ENCODE measurements at places on chromosomes 2 and 18.

DNA sequence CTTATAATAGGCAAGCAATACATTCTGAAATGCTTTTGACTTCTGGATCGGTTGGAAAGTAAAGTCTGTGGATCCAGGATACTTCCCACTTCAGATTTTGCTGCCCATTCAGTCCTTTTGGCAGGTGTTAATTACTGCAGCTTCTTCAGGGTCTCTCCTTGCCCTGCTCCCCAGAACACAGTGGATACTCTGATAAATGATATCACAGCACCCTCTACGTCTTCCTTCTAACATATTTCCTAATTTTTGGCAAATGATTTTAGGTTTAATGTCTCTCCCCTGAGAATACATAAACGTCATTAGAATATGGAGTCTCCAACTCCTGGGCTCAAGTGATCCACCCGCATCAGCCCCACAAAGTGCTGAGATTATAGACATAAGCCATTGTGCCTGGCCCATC lies 249.8 kb downstream of the NYAP2 start:
- DNase-seq: no peak

DNA sequence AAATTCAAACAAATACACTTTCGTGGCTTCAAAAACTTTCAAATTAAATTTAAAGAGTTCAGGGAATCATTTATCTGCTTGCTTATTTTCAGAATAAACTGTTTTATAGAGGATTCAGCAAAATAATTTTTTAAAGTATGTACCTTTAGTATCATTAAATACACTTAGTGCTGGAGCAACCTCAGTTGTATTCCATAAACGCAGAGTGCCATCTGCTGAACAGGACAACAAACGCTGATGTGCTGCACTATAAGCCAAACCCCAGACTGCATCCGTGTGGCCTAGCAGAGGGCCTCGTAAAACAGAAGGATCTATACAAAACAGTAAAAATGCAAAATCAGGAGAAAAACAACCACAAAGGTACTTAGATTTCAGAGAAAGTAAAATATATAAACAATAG lies 108.6 kb downstream of the STRN start:
- no peak for DNase-seq

GRCh38 chr2:64990876-64991275 lies 1.7 kb downstream of the SLC1A4 start:
- no peak for DNase-seq

GRCh38 chr2:200670313-200670712 lies 84.5 kb downstream of the AOX1 start:
- DNase-seq: no peak

DNA sequence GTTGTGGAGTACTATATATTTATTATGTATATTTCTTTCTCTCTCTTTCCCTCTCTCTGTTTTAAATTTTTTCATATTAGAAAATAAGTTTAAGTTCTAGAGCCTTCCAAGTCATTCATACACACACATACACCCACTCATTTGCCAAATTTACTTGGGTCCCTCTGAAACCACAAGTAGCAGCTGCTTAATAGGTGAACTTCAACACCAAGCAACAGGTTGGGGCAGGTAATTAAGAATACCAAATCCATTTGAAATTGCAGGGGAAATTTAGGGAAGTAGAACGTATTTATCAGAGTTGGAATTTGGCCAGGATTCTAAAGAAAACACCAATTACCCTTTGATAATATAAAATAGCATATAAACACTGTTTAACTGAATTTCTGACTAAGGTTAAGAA lies 75.0 kb upstream of the RBBP8 start:
- no peak for DNase-seq

GRCh38 chr18:41391616-41392595 lies 563.1 kb upstream of the PIK3C3 start:
- no peak for DNase-seq

DNA sequence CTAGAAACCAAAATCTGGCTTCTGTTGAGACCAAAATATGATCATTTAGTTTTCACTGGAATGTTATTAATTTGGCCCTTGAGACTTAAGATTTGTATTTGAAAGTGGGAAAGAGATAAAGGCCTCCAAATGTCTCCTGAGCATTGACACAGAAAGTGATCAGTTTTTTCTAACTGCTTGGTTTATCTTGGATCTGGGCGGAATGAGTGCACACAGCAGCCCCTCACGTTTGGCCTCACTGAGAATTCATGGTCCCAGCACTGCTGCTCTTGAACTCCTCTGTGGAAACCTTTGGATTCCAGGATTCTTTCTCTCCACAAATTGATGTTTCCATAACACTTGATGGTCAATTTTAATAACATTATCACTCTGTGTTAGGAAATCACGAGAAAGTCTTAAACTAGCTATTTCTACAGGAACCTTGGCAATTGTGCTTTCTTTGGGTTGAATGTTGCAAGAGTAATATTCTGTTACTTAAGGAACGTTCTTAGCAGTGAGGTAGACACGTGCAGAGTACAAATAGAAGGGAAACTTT lies 180.3 kb upstream of the BCL2L11 start:
- DNase-seq: no peak

GRCh38 chr2:215775106-215775505 lies 238.2 kb downstream of the MREG start:
- DNase-seq: no peak

GRCh38 chr2:127105656-127106456 lies 1.1 kb downstream of the BIN1 start:
- no peak for DNase-seq

DNA sequence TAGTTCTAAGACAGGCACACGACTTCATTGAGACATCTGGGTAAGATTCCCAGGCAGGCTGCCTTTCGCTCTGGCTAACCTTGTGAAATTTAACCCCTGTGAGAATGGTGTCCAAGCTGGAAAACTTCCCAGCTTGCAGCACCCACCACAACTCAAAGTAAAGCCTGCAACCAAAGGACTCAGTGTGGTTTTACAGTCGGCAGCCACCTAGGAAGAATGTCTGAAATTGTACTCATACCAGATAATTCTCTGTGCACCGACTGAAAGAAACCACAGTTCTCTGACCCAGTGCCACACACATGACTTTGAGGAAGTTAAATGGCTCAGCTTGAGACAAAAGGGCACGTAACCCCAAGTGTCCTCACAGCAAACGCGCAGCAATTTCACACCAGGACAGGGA lies 125.7 kb downstream of the RBMS1 start:
- no peak for DNase-seq

- DNase-seq: no peak
These were observed 103.1 kb upstream of the MAPRE2 start for GRCh38 chr18:34938090-34938489.

DNA sequence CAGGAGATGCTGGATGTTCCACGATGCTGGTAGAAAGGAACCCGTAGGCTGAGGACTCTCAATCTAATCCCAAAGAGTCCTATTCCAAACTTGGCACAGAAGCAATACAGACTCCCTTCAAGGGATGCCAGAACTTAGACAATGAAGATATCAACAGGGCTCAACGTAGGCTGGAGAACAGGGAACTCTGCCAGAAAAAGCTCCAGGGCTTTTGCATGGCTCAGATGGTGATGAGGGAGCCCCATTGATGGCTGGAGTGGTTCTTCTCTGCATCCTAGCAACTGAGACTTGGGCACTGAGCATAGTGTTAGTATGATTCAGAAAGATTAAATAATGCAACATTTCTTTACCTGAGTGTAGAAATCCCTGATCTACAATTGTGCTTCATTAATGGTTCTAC lies 117.2 kb upstream of the NCK2 start:
- DNase-seq: no peak

DNA sequence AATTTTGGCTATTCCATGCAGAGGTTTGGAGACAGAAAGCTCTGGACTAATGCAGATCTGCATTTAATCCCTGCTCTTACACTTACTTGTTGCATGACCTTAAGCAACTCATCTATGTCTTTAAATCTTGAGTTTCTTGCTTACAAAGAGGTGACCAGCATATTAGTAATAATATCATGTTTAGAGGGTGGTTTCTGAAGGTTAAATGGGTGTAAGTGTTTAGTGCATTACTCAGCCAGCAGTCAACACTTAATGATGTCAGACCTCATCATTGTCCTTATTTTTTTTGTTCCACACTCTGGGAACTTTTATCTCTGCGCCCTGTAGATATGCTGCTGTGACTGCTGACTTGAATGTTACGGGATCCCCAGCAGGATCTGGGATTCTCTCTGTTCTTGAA lies 1.7 kb downstream of the IL1RL1 start:
- no peak for DNase-seq
